Uterus (tissue), 4 donors: ENCODE measurements at places on chromosomes 7 and 10. TPM values are rescaled to one million over a fixed set of nuclear protein-coding genes. Genes with fewer than 3 reads are reported as not detected.

CPN1 gene
- total RNA-seq = not detected

CADPS2 gene
- 119 TPM for total RNA-seq

ARID5B gene
- 57.9 TPM for total RNA-seq

ZPBP gene
- total RNA-seq = not detected

HMX3 gene
- not detected for total RNA-seq
